ENCODE measurements at places on chromosomes 12 and 14.
A peak's percentile ranks its signal among the peaks of the same experiment; 100 is the strongest.

DNA sequence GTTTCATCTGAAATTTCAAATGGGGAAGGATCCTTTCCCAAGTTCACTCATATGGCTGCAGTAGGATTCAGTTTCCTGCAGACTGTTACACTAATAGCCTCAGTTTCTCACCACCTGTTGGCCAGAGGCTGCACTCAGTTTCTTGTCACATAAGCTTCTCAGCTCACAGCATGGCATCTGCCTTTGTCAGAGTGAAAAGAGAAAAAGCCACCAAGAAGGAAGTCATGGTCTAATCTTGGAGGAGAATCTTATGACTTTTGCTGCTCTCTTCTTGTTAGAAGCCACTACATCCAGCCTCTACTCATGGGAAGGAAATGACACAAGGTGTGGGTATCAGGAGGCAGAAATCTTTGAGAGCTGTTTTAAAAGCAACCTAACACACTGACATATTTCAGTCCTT lies 39.4 kb upstream of the BTG1 start:
- no peaks in the 10 kb centered on the region for H3K36me3 ChIP-seq
- no peak overlapping the region for H3K4me3 ChIP-seq
- H3K27ac ChIP-seq, result no peak overlapping the region
- H3K27me3 ChIP-seq, result no peaks in the 10 kb centered on the region
- DNase-seq, result no peak

DNA sequence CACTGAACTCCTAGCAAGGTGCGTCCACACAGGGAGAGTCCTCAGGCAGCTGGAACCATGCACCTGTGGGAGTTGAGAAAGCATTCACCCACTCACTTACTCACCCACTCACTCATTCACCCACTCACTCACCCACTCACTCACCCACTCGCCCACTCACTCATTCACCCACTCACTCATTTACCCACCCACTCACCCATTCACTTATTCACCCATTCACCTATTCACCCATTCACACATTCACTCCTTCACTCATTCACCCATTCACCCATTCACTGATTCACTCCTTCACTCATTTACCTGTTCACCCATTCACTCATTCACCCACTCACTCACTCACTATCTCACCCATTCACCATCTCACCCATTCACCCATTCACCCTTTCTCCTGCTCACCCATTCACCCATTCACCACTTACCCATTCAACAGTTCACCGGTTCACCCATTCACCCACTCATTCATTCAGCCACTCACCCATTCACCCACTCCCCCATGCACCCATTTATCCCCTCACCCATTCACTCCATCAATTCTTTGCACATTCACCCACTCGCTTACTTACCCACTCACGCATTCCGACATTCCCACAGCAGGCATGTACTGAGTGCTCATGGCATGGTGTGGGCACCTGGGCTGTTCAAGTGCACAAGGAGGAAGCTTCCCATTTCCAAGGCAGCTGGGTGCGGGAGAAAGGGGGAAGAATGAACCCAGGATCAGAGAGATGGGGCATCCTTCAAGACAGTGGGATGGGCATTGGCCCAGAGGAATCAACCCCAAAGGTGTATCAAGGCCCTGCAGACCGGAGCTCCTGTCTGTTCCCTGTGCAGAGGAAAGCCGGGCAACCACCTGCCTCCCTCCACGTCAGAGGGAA lies 135.2 kb upstream of the C14orf180 start:
- H3K4me3 ChIP-seq, result no peak overlapping the region
- H3K36me3 ChIP-seq, result no peaks in the 10 kb centered on the region

GRCh38 chr12:12466157-12466556 lies 96.5 kb downstream of the DUSP16 start:
- H3K36me3 ChIP-seq, result peaks cover 23% of the 10 kb centered on the region
- no peaks in the 10 kb centered on the region for H3K27me3 ChIP-seq

DNA sequence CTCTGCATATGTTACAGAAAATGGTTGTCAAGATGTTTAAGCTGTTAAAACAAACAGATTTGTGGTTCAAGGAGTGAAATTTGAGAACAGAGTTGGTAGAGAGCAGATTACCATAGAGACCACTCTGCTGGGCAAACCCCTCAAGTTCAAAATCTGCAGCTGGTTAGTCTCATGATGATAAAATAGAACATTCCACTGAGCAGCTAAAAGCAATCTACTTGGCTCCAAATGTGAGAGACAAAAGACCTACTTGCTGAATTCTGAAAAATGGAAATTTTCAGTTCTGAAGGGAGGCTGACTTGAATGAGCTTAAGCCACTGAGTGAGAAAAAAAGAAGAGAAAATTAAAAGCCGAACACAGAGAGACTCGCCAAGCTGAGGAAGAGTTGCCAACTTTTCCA lies 519.3 kb downstream of the NOVA1 start:
- no peak overlapping the region for H3K27ac ChIP-seq
- H3K27me3 ChIP-seq, result no peaks in the 10 kb centered on the region
- DNase-seq, result no peak
- H3K36me3 ChIP-seq, result no peaks in the 10 kb centered on the region

GRCh38 chr12:85834378-85834777 lies 1.8 kb downstream of the RASSF9 start:
- peak overlapping the region; percentile 76 for H3K27ac ChIP-seq
- H3K4me1 ChIP-seq, result no peaks in the 10 kb centered on the region
- H3K27me3 ChIP-seq, result no peaks in the 10 kb centered on the region
- H3K4me3 ChIP-seq, result no peak overlapping the region

DNA sequence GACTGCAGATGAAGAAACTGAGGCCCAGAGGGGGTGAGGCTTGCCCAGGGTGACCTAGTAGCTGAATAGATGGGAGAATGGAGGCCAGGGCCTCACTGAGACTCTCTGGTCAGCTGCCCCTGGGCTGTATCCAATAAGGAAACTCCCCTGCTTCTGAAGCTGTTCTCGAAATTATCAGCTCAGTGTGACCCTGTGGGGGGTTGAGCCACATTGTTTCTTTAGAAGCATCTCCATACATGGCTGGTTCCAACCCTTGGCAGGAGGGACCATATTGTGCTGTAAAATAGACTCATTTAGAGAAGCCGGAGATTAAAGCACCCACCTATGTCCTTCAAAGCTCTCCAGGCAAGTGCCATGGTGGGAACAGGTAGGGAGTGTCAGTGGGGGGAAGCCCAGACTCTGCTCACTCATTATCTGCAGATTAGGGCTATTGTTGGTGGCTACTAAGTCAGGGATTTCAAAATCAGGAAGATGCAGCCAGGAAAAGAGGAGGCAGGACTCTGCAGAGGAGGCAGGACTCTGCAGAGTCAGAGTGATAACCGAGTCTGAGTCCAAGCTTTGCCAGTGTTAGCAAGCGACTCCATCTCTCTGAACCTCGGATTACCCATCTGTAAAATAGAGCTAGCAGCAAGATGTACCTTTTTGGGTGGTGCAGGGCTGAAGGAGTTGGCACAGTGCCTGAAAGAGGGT lies 3.5 kb downstream of the SERPINA5 start:
- peaks cover 16% of the 10 kb centered on the region for H3K4me1 ChIP-seq
- no peak for DNase-seq
- H3K27ac ChIP-seq, result no peak overlapping the region
- no peaks in the 10 kb centered on the region for H3K36me3 ChIP-seq
- H3K27me3 ChIP-seq, result no peaks in the 10 kb centered on the region

DNA sequence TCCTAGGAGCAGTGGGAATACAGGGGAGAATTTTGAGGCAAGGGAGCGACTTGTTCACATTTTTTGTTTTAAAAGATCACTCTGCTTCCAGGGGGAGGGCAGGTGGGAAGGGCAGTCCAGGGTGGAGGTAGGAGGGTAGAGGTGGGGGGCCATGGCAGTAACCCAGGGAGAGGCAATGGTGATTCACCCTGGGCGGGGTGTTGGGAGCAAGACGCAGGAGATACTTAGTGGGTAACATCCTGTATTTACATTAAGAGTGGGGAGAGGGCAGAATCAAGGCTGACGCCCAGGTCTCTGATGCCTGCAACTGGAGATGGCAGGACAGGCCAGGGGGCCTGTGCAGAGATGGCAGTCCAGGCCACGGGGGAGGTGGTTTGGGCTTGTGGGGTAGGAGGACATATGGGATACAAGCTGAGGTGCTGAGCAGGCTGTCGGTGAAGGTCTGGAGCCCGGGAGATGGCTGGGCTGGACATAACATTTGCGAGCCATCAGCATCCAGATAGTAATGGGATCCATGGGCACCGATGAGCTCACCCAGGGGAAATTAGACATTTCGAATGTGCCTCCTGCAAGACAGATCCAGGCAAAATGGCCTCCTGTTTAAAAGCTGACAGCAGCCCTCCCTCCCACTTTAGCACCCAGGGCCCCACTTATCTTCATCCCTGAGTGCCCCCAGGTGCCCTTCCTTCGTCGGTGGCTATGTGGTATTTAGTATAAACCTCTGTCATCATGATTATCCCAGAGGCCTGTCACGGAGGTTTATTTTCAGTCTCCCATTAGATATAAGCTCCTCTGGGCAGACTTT lies 9.3 kb downstream of the EML1 start:
- no peak overlapping the region for H3K27ac ChIP-seq
- H3K4me1 ChIP-seq, result peaks cover 2% of the 10 kb centered on the region
- no peak for DNase-seq
- H3K27me3 ChIP-seq, result no peaks in the 10 kb centered on the region
- H3K36me3 ChIP-seq, result no peaks in the 10 kb centered on the region
- H3K4me3 ChIP-seq, result no peak overlapping the region

GRCh38 chr14:23103581-23103980 lies 1.2 kb downstream of the CIROP start:
- H3K4me3 ChIP-seq, result no peak overlapping the region
- H3K27ac ChIP-seq, result no peak overlapping the region
- peaks cover 10% of the 10 kb centered on the region for H3K36me3 ChIP-seq
- no peak for DNase-seq

DNA sequence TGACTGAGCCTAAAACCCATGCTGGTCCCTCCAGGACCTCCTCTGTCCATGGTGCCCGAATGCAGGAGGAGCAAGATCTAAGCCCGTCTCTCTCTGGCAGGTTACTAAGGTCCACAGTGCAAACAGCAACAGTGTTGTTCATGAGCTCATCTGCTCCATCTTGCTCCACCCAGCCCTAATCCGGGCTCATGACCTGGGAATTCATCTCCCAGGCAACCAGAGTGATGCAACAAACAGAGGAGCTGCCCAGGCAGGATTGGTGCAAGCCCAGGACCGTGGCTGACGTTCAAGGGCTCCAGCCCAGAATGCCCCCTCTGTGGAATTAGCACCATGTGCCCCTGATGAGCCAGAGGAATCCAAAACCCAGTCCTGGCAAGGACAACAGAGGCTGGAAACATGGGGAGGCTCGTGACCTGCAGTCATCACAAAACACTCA lies 29.9 kb downstream of the HSPB8 start:
- no peak overlapping the region for H3K27ac ChIP-seq
- no peaks in the 10 kb centered on the region for H3K27me3 ChIP-seq
- no peak overlapping the region for H3K4me3 ChIP-seq

DNA sequence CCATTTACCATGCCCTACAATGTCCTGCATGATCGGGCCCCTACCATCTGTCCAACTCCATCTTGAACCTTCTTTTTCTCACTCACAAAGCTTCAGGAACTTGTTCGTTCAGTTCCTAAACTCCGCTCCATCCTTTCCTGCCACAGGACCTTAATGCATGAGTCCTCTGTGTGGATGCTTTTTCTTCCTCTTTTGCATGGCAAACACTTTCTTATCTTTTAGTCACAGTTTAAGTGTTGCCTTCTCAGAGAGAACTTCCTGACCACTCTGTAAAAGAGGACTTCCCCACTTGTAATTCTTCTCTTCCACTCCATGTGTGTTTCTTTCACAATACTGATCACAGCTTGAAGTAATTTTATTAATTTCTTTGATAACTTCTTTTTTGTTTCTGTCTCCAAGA lies 54.4 kb upstream of the ETV6 start:
- DNase-seq, result no peak
- H3K27me3 ChIP-seq, result no peaks in the 10 kb centered on the region
- H3K4me1 ChIP-seq, result no peaks in the 10 kb centered on the region
- H3K27ac ChIP-seq, result no peak overlapping the region

DNA sequence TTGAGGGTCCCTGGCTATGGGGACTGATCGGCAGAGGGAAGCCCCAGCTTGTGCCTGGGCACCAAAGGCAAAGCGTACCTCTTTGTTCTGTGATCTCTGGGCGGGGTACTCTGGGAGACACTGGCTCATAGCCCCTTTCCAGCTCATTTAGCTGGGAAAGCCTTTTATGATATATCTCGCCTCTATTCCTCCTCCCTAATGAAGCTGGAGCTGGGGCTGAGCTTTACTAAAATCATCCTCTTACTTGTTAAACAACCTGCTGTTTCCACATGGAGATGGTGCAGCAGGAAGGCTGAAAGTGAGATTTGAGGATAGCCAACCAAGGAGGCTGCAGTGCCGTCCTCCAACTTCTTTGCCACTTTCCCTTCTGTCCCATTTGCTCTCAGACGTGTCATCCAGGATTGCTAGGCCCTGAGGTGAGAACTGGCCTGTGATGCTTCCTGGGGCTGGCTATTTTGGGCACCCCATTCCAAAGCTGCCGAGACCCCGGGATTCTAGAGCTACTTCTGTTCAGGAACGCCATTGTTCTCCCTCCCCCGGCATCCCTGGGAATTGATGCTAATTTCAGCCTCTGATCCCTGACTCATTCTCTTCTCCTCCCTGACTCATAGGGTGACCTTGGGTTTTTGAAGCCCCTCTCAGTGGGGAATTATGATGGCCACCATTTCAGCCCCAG lies 16.0 kb downstream of the PDE1B start:
- no peak overlapping the region for H3K4me3 ChIP-seq
- H3K27me3 ChIP-seq, result no peaks in the 10 kb centered on the region
- DNase-seq, result no peak
- H3K4me1 ChIP-seq, result peaks cover 17% of the 10 kb centered on the region

DNA sequence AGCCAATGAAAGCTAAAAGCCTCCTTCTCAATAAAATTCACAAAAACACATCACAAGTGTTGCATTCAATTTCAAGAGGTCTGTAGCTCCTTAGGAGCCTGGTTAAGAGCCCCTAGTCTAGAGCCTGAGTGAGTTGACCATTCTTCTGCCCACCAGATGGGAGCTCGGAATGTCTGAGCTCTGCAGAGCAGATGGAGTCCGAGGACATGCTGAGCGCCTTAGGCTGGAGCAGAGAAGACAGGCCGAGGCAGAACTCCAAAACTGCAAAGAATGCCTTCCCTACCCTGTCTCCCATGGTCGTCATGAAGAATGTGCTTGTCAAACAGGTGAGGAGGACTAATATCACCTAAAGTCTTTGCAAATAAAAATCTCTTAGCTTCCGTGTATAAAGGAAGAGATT lies 11.6 kb downstream of the CIPC start:
- no peak for DNase-seq
- no peaks in the 10 kb centered on the region for H3K27me3 ChIP-seq
- peaks cover 87% of the 10 kb centered on the region for H3K4me1 ChIP-seq
- H3K27ac ChIP-seq, result peak overlapping the region; percentile 100
- H3K36me3 ChIP-seq, result peaks cover 57% of the 10 kb centered on the region
- H3K4me3 ChIP-seq, result no peak overlapping the region

DNA sequence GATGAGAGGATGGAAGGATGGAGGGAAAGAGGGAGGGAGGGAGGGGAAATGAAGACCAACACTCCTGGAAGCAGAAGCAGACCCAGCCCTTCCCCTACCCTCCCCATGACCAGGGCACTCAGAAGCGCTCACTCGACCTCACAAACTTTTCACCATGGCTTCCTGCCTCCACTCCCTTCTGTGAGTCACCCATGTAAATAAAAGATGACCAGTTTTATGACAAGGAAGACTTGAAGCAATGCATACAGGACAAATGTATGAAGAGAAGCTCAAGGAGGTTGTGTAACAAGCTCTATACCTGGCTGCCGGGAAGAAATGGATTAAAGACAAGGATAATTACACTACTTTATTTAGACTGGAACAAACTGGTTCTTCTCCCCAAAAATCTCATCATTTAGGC lies 63.8 kb downstream of the CDC42BPB start:
- DNase-seq, result no peak
- H3K4me3 ChIP-seq, result no peak overlapping the region
- H3K36me3 ChIP-seq, result no peaks in the 10 kb centered on the region
- no peaks in the 10 kb centered on the region for H3K4me1 ChIP-seq

- no peaks in the 10 kb centered on the region for H3K27me3 ChIP-seq
- no peaks in the 10 kb centered on the region for H3K36me3 ChIP-seq
- H3K27ac ChIP-seq, result no peak overlapping the region
Measured at GRCh38 chr12:84272324-84272723, 640.3 kb downstream of the SLC6A15 start.

All from tibial nerve (tissue), 4 donors.